ENCODE measurements at places on chromosomes 5 and 9.

DNA sequence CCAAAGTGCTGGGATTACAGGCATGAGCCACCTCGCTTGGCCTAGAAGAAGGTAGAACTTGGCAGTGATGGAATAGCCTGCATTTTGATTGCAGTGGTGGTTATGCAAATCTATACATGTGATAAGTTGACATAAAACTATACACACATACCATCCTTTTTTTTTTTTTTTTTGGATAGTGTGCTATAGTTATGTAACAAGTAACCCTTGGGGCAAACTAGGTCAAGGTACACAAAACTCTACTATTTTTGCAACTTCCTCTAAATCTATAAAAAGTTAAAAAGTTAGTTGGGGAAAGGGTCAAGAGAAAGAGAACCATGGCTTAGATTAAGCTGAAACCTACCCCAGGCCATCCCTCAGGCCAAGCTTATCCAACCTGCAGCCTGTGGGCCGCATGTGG, 11.1 kb downstream of the TRIM14 start:
- no peak for DNase-seq

GRCh38 chr5:178993236-178993765, 1.8 kb downstream of the GRM6 start:
- DNase-seq = no peak

GRCh38 chr5:2241842-2242241, 359.1 kb upstream of the IRX4 start:
- no peak for DNase-seq

GRCh38 chr9:91429501-91429900, 5.9 kb upstream of the NFIL3 start:
- no peak for DNase-seq

DNA sequence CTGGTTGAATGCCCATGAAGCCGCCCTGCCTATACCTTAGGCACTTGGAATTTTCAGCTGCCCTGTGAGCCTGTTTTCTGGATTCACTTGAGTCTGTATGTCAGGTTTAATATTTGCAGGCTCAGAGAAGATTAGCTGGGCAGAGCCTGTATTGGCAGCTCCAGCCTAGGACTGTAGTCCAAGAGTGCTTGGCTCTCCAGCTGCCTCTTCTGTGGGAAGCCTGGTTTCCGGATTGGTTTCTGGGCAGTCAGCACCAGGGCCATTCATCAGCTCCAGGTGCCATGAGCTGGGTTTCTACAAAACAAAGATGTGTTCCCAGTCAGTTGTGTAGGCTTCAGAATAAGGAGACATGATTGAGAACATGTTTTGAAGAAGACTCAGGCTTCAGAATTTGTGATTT, 90.1 kb downstream of the ARHGAP26 start:
- DNase-seq = no peak

DNA sequence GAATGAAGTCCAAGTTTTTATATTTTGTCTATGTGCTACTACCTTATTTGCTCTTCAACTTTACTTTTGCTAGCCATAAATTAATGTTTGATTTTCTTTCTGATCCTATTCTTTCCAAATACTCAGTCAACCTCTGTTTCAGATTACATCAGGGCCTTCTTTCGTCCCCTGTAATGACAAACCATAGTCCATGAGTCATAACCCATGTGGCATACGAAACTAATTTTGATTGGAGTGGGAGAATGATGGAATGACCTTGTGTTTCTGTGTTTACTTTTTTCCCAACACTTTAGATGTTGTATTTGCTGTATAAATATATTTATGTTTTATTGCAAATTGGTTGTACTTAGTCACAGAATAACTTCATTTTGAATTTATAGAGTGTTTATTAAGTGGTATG, 1043.1 kb downstream of the DTWD2 start:
- DNase-seq = no peak

DNA sequence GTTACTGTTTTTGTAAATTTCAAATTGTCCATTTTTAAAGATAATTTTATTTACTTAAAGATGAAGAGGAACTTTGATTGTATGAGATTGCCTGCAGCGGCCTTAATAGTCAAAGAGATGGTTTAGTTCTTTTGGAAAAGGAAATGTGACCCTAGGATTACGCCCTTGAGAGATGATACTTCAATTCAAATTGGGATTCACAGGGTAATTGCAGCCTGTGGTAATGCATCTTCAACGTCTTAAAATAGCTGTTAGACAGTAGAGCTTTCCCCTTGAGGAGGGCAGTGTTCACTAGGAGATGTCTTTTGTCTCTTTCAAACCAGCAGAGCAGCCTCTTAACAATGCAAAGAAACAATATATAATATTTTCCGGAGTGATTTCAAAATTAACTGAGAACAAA, 127.1 kb downstream of the TAF11L14 start:
- DNase-seq = no peak

DNA sequence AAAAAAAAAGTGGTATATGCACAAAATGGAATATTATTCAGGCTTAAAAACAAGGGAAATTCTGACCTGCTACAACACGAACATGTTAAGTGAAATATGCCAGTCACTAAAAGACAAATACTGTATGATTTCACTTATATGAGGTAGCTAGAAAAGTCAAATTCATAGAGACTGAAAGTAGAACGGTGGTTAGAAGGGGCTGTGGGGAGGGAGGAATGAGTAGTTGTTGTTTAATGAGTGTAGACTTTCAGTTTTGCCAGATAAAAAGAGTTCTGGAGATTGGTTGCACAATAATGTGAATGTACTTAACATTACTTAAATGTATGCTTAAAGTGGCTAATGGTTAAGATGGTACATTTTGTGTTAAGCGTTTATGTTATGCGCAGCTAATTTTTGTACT, 79.5 kb upstream of the IL12B start:
- no peak for DNase-seq

- no peak for DNase-seq
Measured at GRCh38 chr5:123028222-123028621, 8.3 kb downstream of the PPIC start.

- DNase-seq = no peak
Measured at GRCh38 chr9:110095776-110096175, 112.2 kb downstream of the C9orf152 start.

DNA sequence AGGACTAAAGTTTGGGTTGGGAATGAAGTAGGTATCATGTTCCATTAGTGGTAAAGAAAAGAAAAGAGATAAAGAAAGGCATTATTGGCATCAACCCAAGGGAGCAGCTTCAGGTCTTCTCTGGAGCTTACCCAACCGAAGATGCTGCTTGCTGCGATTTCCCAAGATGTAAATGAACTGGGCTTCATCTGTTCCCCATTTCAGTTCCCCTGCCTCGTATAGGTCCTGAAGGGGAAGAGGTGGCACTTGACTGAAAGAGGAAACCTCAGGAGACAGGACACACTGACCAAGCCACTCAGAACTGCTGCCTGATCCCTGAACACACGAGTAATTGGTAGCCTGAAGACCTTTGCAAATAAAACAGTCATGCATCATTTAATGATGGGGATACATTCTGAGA, 24.6 kb downstream of the ANXA6 start:
- no peak for DNase-seq

DNA sequence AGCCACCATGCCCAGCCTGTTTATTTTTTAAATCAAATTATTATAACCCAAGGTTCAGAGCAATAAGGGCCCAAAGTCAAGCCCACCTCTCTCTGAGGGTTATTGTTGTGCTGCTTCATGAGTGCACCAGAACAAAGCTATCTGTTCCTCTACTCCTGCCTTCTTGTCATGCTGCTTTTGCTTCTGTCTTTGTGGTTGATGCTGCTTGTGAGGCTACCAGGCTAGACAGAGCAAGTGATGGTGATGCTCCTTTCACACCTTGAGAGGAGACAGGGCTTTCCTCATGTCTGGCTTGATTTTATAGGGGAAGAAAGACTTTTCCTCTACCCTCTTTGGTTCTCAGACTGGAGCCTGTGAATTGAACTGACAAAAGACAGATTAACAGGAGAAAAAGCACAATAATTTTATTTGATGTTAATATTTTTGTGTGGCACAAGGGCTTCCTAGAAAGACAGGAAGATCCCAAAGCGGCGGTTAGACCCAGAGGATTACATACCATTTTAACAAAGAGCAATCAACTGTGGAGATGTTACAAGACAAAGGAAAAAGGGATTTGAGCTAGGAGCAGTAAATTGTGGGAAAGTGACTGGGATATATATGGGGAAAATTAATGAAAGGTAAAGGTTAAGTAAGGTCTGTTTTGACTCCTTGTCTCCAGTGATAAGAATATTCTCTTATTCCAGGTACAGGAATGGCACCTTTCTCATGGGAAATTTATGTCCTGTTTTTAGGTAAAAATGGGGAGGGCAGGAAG, 4.4 kb upstream of the CD180 start:
- no peak for DNase-seq

- no peak for DNase-seq
Measured at GRCh38 chr9:130188860-130189481, 16.8 kb downstream of the NCS1 start.

- DNase-seq = no peak
Measured at GRCh38 chr9:121218357-121219027, 16.8 kb upstream of the RAB14 start.

- no peak for DNase-seq
Measured at GRCh38 chr9:133375116-133375723, 640 bp downstream of the SURF4 start.

DNA sequence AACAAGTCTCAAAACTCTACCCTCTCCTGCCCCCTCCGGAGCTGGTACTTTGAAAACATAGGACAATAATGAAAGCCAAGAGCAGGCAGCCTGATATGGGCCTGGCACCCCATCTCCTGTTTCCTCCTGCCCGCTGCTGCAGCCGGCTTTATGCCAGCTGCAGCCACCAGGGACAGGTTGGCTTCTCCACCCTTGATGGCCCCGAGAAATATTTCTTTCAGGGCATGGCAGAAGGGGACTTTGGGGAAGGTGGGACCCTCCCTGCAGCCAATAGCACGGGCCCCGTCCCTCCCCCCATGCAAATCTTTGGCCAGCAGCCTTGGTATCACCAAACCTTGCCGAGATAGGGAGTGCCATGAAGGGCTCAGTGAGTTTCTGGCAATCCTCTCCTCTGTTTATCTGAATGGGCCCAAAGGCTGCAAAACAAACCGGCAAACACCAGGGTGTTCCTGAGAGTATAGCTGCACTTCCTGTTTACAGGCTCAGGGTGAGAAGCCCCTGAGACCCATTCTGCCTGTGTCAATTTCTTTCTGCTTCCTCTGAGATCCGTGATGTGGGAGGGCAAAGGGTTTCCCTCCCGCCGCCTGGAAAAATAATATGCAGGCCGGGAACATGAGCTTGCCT, 73.4 kb upstream of the BOD1 start:
- no peak for DNase-seq

GRCh38 chr9:107210775-107211174, 72.3 kb upstream of the RAD23B start:
- no peak for DNase-seq

DNA sequence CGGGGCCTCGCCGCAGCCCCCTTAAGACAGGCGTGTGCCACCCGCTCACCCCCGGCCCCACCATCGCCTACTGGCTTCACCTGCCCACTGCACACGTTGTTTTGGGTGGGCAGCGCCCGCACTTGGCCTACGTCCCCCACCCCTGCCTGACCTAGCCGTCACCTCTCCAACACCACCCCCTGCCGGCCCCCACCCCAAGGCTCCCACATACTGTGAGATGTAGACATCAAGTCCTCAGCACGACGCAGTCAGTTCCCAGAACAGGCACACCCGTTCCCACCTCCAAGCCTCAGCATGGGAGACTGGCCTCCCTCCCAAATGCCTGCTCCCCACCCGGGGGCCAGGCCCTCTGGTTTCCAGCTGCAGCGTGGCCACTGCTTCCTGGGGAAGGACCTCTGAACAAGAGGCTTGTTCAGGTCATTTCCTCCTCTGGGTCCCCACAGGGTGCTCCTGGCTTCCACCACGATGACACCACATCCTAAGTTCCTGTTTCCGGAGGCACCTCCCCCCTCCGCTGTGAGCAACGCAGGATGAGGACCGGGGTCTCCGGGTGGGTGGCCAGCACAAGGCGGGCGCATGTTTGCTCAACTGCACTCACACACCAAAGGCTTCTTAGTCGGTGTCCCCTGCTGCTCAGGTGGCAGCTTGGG, 11.3 kb downstream of the DBN1 start:
- no peak for DNase-seq

GRCh38 chr9:135136481-135136880, 49.0 kb downstream of the OLFM1 start:
- DNase-seq = no peak

GRCh38 chr5:31229266-31229665, 35.8 kb downstream of the CDH6 start:
- DNase-seq = no peak

GRCh38 chr5:4128994-4129393, 533.4 kb downstream of the IRX1 start:
- DNase-seq = no peak

DNA sequence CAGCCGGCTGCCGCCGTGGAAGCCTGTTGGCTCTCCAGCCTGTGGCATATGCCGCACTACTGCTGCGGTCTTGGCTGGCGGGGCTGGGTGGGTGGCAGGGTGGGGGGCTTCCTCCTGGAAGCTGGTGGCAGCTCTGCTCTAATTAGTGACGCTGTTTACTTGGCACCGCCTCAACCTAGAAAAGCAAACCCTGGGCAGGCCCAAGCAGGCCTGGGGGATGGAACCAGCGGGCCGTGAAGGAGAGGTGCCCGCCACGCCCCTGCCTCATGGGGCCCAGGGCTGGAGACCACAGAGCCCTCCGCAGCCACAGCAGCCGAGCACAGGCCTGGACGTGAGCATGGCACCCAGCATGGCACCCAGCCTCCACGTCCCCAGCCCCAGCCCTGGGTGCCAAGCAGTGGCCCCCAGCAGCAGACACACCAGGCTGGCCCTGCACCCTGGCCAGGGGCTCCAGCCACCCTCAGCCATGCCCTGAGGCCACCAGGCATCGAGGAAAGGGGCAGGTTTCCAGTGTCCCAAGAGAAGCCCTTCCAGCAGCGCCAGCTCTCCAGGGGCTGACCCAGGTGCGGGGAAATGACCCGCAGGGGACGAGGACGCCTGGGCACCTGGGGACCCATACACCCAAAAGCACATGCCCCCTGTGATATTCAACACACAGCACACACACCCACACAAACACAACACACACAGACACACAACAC, 5.4 kb upstream of the CCDC187 start:
- no peak for DNase-seq

DNA sequence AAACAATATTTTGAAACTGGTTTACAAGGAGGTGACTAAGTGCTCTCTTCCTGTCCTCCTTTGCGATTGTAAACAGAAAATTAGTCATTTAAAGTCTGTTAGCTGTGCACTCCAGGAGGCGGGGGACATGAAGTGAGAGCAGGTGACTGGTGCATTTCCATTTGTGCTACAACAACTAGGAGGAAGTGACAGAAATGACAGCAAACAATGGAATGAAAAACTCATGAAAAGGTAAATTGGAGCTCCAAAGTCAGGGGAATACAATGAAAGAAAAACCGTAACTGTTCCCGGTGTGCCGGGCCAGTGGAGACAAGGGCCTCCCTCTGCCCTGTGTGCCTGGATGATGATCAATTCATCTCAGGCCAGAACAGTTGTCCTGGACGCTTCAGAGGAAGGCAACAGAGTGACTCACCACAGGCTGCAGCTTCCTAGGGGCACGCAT, 439.9 kb downstream of the GADD45G start:
- DNase-seq = no peak

Data from activated CD4-positive, CD25-positive, alpha-beta regulatory T cell (primary cell).